Smooth muscle cell of the brain vasculature (primary cell): ENCODE measurements at places on chromosomes 1 and 21.

- no peak for DNase-seq
Measured at GRCh38 chr1:220685879-220686278, 4.3 kb upstream of the C1orf115 start.

DNA sequence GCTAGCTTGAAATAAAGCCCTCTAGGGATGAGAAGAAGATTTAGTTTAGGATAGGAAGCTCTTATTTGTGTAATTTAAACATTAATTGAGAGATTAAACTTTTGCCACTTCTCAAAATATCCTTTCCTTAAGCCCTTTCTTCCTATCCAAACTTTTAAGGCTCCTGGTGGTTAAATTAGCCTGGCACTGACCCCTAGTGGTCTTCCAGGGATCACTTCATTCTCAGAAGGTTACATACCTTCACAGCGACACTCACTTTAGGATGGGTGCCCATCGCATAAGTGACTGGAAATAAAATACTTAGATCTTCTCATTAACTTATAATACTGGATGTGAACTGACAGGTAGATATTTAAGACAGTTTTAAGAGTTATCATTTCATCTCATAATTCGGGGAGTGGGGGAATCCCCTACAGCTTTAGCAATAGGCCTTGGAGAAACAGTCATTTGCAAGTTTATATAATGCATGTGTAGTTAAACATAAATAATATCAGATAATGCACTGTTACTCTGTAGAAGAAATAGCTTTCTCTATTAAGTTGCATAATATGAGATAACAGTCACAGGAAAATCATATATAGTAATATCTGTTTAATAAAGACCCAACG is 7.4 kb downstream of the LHX9 start:
- no peak for DNase-seq

DNA sequence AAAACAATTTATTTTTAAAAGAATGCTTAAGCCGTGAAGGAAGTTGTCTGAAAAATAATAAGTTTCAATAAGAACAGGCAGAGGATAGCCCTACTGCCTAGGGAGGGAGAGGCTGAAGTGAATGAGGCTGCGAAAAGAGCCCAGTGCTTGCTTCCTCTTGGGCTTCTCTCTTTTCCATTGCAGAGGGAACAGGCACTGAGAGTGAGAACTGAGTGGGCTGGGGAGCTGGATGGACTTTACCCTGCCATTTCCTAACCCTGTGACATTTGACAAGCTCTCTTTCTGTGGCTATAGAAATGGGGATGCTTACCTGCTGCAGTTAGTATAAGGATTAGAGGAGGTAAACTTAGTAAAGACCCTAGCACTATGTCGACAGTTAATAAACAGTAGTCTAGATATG is 30.0 kb downstream of the TENT5C start:
- no peak for DNase-seq

GRCh38 chr1:219657186-219657585 is 44.3 kb upstream of the ZC3H11B start:
- DNase-seq = no peak

- DNase-seq = no peak
Measured at GRCh38 chr1:248686815-248687214, 15.8 kb downstream of the OR14I1 start.

GRCh38 chr1:246221485-246222255 is 285.4 kb downstream of the SMYD3 start:
- no peak for DNase-seq

- no peak for DNase-seq
Measured at GRCh38 chr1:229141689-229142377, 129.1 kb upstream of the RAB4A start.

GRCh38 chr21:42307106-42307505 is 8.1 kb downstream of the TFF3 start:
- DNase-seq = no peak

DNA sequence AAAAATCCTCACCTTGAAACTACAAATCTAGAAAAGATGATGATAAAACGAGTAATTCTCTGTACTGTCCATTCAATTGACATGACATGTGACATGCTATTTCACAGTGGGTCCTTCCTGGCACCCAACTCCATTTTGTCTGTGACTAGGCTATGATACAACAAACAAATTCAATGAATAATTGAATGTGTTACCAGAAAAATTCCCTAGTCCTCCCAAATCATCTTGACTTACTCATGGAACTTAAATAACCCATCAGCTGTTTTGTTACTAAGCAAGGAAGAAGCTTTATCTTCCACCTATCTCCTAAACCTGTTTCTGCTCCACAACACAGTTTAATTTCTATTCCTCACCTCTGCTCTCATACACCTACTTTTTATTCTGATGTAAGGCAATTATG is 30.4 kb downstream of the B3GALNT2 start:
- DNase-seq = no peak

GRCh38 chr1:87398641-87399040 is 70.0 kb downstream of the LMO4 start:
- DNase-seq = no peak

DNA sequence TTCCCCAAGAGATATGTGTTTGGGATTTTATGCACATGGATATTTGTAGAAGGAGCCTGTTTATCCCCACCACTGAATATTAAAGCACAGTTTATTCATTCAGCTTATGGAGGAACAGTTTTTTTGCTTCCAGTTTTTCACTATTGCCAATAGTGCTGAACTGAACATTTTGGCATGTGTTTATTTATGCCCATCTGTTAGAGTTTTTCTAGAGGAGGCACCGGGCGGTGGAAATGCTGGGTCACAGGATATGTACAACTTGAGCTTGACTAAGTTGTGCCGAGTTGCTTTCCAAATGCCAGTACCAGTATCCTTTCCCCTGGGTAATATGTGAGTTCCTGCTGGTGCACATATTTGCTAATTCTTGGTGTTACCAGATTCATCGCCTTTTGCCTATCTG is 111.3 kb downstream of the GREM2 start:
- no peak for DNase-seq

DNA sequence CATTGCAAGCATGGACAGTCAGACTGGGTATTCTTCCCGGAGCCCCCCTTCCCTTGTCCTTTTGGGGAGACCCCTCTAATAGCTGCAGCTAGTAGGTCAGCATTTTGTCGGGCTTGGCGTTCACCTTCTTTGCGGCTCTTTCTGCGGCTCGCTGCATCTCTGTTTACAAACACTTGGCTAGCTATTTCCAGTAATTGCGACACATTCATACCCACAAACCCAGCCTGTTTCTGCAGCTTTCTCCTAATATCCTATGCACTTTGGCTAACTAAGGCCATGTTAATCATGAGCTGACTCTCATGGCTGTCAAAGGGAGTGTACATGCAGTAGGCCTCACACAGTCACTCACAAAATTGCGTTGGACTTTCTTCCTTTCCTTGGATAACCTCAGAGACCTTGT is 716.4 kb downstream of the AMY1C start:
- DNase-seq = no peak

DNA sequence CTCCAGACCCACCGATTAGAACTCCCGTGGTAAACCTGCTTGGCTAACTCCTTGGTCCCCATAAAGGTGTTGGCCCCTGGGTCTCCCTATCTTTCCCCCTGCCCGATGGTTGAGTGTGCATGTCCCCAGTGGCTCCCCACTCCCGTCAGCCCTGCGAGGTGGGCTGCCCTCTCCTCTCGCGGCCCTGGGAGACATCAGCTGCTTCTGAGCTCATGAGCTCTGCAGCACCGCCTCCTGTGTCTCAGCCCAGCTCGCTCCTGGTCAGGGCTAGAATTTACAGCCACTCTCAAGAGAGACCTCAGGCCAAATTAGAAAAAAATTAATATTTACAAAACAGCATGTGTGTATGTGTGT is 15.9 kb upstream of the ZBTB21 start:
- DNase-seq = no peak

GRCh38 chr1:110239441-110240430 is 29.6 kb downstream of the KCNC4 start:
- DNase-seq = no peak

DNA sequence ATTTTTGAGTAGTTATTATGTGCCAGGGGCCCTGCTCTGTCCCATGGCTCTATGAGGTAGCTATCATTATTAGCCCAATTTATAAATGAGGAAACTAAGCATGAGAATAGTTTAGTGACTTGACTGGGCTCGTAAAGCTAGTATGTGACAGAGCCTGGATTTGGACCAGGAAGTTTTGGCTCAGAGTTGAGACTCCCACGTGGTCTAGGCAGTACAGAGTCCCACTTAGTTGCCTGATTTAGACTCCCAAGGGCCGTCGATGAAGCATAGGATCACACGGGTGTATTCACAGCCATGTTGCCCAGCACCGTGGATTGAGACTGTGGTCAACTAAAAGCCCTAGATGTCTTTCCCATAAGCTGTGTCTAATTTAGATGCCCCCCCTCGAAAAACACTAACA is 81.7 kb downstream of the DDX20 start:
- no peak for DNase-seq

DNA sequence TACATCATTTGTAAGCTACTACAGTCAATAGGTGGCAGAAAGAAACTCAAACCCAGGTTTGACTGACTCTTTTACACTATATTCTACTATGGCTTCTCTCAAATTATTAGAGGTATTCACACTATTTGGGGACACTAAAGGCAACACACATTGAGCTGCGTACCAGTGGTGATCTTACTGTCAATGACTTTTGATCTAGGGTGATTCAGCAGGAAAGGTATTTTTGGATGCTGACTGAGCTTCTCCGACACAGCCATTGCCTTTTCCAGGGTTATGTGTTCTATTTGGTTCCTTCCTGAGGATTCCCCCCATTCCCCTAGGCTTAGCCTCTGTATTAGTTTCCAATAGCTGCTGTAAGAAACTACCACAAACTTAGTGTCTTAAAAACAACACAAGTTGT is 73.2 kb upstream of the JAK1 start:
- no peak for DNase-seq

DNA sequence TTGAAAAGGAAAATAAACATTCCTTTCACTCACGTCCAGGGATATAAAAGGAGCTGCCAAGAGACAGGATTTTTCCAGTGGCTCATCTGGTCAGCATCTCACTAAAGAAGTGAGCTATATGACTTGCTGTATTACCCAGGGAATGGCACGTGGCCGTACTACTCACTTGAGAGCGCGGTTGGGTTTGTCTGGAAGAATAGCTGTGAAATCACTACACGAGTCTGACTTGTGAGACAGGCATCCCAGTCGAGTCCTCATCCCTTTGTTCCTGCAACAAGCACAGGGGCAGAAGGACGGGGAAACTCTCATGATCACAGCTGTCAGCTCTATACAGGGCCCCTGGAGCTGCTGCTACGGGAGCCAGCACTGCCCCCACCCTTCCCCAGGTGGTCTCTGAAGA is 17.7 kb downstream of the RGS8 start:
- DNase-seq = no peak

DNA sequence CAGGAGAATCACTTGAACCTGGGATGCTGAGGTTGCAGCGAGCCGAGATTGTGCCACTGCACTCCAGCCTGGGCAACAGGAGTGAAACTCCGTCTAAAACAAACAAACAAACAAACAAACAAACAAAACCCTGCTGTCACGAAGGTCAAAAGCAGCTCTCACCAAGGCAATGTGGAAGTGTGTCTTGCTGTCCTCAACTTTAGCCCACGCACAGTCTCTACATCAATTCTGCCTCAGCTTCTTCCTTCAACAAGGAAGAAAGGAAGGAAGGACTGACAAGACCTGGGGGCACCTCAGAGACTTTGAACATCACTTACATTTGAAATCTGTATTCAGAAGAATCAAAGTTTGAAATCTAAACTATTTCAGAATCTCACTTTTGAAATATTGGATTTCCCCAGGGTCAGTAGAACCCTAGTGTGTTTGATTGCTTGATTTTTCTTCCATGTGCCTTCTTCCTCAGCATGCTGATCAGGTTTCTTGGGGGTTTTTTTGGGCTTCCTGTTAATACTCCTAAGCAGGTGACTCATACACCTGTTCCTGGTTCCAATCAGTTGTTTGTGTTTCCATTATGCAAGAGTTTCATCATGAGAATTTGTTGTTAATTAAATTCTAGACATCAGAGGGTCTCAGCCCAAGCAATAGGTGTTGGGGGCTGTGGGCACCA is 6.5 kb upstream of the CSTB start:
- DNase-seq = no peak

GRCh38 chr21:41055266-41055665 is 112.7 kb upstream of the BACE2 start:
- no peak for DNase-seq

GRCh38 chr1:100671601-100672000 is 47.9 kb upstream of the VCAM1 start:
- no peak for DNase-seq

DNA sequence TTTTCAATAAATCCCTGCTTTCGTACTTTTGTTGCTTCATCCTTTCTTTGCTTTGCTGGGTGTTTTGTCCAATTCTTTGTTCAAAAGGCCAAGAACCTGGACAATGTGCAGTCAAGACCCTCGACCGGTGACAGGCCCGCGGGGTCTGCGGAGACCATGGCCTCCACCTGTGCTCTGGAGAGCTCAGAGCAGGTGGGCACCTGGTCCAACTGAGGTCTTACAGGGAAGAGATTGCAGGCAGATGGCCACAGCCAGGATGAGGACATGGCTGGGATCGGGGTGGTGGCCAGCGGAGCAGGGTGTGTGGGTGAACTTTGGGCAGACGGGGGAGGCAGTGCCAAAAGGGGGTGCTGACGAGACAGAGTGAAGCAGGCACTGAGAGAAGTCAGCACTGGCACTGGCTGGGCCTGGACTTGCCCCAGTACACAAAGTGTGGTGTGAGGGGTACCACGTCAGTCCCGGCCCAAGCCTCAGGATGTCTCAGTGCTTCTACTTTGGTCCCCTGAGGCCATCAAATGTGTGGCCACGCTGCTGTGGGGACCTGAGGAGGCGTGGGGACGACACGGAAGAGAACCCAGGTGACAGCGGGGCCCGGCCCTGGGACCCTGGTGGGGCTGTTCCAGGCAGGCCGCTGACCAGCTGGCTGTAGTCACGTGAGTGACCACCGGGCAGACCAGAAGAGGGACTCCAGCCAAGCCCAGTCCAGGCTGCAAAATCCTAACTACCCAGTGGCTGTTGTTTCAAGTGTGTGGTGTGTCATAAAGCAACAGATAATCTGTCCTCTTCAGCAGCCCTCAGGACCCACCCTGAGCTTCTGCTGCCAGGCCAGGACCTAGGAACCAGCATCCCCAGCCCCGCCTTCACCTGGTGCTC is 10.4 kb upstream of the CCDC27 start:
- no peak for DNase-seq

GRCh38 chr1:10663678-10664035 is 132.8 kb downstream of the CASZ1 start:
- no peak for DNase-seq

GRCh38 chr1:50710099-50710498 is 250.0 kb downstream of the FAF1 start:
- no peak for DNase-seq

DNA sequence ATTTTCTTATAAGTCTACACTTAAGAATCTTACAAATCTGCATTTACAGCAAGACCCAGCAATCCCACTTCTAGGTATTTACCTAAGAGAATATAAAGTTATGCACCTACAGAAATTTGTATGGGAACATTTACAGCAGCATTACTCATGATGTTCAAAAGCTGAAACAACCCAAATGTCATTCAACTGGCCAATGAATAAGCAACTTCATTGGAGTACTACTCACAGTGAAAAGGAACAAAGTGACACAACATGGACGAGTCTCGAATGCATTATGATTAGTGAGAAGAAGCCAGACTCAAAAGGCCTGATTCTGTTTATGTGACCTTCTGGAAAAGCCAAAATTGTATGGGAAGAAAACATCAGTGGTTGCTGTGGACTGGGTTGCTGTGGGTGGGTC is 116.9 kb downstream of the CAMTA1 start:
- DNase-seq = no peak
